ENCODE measurements at places on chromosomes 2 and 18.

DNA sequence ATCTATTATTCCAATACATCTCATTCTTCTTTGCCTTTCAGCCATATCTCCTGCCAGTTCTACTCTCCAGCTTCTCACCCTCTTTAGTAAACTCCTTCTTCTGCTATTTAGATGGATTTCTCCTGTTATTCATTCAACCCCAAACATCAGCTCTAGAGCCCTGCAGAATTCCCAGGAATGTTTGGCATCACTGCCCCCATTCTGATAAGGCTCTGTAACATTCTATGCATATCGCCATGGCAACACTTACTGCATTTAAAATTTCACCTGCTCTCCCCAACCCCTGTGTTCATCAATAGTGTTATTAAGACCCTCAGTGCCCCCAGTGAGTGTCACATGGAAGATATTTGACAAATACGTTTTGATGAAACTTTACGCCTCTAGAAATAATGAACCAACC is 28.6 kb downstream of the LRATD1 start:
- no peak for DNase-seq

GRCh38 chr2:36963106-36963505 is 3.2 kb downstream of the STRN start:
- DNase-seq: no peak

DNA sequence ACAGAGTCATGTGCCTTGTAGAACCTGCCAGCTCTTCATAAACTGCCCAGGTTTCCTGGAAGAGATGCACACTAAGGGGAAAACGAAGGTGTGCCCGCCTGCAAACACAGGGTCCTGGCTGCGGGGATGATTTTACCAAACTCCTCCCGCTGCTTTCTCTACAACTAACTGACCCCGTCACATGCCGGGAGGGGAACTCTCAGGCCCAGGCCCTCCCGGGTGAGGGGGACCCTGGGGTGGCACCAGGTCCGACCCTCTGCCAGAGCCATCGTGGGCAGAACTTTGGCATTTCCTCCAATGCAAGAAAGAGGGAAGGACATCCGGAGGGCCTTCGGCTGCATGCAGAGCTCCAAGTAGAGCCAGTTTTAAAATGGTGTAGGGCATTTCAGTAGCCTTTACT is 28.6 kb downstream of the CAPN13 start:
- DNase-seq: no peak

DNA sequence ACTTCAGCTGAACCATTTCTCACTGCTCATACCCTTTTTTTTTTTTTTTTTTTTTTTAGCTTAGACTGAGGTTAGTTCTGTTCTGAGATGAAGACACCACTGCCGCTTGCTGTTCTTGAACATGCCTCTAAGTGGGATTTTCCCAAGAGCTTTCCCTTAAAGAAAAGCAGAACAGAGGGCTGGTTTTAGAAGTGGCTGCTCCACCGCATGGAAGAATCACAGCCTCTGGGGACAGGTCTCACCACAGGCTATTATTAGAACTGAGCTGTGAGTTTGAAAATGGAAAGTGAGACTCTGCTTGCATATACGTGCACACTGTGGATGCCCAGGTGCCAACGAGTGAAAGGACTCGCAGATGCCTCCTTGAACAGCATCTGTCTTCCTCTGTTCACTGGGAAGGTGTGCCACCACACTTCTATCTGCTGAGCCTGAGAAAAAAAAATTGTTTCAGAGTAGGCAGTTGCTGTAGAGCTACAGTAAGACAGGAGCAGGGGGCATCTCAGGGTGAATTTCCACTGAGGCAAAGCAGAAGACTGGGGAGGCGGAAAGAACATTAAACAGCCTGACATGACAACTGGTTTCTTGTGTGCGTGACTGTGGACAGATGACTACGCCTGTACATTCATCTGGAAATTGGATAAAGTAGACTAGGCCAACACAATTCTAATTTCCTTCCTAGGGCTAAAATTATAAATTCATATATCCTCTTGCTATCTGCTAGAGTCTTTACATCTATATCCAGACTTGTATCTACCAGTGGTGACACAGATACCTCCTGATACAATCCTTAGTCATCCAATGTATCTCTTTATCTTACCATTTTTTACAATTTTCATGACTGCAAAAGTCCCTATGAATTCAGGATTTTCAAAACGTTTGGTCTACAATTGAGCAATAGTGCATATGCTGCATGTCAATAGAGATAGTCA is 1045.7 kb upstream of the CELF4 start:
- no peak for DNase-seq

DNA sequence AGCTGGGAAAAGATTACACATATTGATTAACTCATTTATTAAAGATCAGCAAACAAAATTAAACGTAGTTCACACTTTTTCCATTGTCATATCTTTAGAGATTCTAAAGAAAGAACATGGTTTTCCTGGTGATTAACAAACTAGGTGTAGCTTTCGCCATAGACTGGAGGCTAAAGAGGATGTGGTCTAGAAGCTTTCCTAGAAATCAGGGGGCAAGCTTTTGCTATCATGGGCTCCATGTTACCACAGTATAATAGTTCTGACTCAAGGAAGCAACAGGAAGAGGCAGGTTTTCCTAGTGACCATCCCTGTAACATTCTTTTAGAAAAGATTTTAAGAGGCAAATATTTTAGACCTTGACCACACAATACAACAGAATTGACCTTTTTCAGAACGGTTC is 232.7 kb downstream of the METTL4 start:
- no peak for DNase-seq

GRCh38 chr2:11285499-11285898 is 58.9 kb downstream of the ROCK2 start:
- no peak for DNase-seq

DNA sequence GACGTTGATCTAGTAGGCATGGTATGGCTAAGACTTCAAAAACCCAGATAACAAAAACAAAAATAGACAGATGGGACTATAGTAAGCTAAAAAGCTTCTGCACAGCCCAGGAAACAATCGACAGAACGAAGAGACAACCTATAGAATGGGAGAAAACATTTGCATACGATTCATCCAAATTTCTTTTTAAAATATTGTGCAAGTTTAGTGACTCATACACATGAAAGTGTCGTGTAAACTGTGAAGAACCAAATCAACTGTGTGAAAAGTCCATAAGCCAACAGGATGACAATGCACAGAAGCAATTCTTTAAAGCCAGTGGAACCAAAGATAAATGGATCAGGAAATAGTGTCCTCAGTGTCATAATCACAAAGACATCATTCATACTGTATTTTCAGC is 671.1 kb downstream of the RNF144A start:
- DNase-seq: no peak

DNA sequence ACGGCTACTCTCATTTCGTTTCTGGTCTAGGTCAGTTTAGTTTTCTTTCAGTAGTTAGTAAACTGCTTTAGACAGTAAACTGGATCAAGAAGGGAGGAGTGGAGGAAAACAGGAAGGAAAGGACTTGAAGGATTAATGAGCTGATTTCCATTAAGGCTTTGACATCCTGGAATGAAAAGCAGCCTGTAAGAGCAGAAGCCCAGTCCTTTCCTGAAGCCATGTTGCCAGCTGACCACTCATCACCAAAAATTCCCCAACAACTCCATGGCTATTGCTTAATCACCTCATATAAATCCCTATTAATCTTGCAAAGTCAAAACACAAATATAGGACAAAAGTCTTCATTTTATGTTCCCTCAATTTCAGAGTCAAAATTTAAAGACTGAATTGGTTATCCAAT is 113.7 kb upstream of the ZFP36L2 start:
- DNase-seq: no peak

DNA sequence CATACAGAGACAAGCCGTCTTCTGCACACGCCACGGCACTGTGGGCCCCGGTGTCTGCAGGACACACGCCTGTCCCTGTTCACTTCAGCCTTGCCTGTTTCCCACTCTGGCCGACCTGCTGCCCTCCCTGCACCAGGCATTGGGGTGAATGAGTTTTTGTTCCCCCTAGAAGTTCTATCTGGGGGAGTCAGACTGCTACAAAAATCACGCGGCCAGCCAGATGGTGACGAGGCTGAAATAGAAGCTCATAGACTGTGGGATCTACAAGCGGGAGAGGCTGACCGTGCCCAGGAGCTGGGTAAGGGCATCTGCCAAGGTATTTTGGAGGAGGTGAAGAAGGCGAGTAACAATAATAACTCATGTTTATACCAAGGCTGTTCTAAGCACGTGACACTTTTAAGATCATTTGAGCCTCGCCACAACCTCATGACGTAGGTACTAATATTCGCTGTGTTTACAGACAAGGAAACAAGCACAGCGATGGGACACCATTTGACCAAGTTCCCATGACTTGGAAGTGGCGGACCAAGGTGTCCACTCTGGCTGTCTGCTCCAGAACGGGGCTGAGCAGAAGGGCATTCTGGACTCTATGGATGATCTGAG is 53.6 kb downstream of the KCNF1 start:
- no peak for DNase-seq

DNA sequence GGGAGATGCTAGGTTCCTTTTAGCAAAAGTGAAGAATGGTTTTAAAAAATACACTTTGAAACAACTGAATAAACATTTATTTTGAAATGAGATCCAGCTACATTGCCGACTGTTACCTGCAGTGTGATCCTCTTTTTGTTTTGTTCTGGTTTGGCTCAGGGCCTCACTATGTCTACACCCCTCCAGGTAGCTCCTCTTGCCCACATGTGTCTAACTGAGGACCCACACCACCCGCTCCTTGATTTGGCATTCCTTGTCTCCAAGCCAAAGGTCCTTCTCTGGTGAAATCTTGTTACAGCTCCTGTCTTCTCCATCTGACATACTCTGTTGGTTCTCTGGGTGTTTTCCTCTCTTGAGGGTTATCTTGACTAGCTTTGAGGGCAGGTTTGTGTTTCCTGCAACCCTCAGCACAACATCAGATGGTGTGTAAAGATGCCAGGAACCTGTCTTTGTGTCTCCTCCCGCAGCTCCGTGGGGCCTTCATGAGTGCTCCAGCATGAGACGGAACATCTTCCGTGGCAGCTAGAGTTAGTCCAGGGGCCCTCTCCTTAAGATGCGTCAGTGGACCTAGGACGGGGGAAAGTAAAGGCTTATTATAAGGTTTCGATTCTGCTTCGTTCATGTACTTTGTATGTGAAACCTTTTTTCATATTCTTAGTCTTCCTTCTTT is 32.1 kb downstream of the MAP4K4 start:
- no peak for DNase-seq

DNA sequence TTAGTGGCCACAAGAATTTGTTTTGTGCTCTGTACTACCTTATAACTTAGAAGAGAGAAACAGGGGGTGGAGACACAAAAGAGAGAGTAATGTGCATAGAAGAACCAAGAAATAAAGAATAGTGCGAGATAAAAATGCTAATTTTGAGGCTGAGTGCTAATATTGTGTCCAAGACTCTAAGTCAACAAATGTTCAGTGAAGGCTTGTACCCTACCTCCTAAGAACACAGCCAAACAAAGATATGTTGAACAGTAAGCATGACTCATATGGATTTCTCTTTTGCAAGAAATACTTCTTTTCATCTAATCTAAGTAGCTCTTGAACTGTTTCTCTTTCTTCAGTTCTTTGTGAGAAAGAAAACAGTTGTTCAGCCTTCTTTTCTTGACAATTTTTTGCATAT is 45.2 kb downstream of the GAREM1 start:
- no peak for DNase-seq

- no peak for DNase-seq
These were observed 65.5 kb downstream of the CABLES1 start for GRCh38 chr18:23200756-23201155.

DNA sequence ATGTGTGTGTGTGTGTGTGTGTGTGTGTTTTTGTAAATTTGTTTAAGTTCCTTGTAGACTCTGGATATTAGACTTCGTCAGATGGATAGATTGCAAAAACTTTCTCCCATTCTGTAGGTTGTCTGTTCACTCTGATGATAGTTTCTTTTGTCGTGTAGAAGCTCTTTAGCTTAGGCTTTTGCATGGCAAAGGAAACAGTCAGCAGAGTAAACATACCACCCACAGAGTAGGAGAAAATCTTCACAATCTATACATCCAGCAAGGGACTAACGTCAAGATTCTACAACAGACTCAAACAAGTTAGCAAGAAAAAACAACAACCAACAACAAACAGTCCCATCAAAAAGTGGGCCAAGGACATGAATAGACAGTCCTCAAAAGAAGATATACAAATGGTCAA is 336.7 kb upstream of the ATP5MC3 start:
- DNase-seq: no peak

- DNase-seq: no peak
These were observed 28.6 kb downstream of the BOD1L2 start for GRCh38 chr18:57175532-57175931.

- DNase-seq: no peak
These were observed 76.5 kb downstream of the LPIN1 start for GRCh38 chr2:11822746-11823451.

- no peak for DNase-seq
These were observed 29.3 kb upstream of the SOS1 start for GRCh38 chr2:39150102-39150562.

- DNase-seq: no peak
These were observed 115.7 kb upstream of the KLF7 start for GRCh38 chr2:207281436-207281835.

- DNase-seq: no peak
These were observed 539.3 kb downstream of the METTL4 start for GRCh38 chr18:2032036-2032435.

GRCh38 chr2:11657646-11658045 is 12.3 kb downstream of the NTSR2 start:
- DNase-seq: no peak

DNA sequence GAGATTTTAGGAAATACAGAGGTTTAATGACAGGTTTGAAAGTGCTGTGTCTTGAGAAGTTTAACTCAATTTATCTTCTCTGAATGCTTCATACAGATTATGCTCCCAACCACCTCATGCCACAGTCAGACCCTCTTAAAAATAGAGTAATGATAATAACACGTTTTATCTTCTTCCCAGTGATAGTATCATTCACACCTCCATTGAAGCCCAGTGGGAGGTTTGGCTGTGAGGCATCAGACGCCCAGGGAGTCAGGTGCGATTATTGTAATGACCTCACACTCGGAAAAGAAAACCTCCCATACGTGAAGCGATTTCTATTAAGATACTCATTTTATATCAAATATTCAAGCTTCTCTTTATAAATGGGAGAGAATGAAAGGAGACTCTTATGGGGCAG is 366.3 kb downstream of the SETBP1 start:
- no peak for DNase-seq

DNA sequence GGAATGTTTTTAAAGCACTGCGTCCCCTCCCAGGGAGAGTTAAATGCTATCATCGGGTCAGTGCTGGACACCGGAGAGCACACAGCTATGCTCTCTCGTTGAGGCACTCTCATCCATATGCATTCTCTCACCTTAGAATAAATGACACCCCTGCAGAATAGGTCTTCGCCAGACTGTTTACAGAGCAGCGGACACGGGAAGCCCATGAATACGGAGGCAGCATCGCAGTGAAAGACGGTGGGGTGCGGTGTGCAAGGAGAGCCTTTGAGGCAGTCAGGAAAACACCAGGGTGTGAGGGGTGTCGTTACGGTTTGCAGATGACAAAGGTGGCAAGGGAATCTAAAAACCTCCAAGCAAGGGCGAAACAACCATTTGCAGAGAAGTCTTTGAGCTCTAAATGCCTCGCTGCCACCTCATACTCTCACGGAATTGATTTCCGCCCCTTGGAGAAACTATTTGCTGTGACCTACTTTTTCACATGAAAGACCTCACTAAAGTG is 169.2 kb upstream of the FHL2 start:
- DNase-seq: no peak

GRCh38 chr18:55307505-55307904 is 280.5 kb downstream of the TCF4 start:
- DNase-seq: no peak
